Stimulated activated CD4-positive, alpha-beta T cell treated with anti-CD3 and anti-CD28 coated beads, Interleukin-1b, Interleukin-23, amount 100 ng/mL, for 48 hours (primary cell): ENCODE measurements at places on chromosomes 13 and 19.

DNA sequence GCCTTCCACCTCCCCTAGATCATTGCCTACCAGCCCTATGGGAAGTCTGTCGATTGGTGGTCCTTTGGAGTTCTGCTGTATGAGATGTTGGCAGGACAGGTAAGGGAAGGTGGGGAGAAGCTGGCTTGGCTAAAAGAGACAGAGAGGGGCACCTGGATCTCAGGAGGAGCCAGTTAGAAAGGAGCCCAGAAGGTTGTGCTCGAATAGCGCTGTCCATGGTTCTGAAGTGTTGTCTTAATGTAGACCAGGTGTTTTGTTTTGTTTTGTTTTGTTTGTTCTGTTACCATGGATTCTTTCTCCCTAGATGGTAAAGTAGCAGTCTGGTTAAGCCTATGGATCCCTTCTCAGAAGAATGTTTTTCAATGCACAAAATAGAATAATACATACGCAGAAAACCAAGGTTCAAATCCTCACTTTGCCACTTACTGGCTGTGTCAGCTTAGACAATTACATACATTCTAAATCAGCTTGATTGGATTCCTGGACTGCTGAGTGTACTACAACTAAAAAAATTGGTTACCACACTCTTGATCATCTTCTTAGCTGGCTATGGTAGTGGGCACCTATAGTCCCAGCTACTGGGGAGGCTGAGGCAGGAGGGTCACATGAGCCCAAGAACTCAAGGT is 5.9 kb upstream of the CACNG7 start:
- no peak for DNase-seq

- no peak for DNase-seq
These were observed 90.9 kb downstream of the GJA3 start for GRCh38 chr13:20069956-20070355.

GRCh38 chr13:41306271-41307145 is 4.6 kb upstream of the NAA16 start:
- no peak for DNase-seq

DNA sequence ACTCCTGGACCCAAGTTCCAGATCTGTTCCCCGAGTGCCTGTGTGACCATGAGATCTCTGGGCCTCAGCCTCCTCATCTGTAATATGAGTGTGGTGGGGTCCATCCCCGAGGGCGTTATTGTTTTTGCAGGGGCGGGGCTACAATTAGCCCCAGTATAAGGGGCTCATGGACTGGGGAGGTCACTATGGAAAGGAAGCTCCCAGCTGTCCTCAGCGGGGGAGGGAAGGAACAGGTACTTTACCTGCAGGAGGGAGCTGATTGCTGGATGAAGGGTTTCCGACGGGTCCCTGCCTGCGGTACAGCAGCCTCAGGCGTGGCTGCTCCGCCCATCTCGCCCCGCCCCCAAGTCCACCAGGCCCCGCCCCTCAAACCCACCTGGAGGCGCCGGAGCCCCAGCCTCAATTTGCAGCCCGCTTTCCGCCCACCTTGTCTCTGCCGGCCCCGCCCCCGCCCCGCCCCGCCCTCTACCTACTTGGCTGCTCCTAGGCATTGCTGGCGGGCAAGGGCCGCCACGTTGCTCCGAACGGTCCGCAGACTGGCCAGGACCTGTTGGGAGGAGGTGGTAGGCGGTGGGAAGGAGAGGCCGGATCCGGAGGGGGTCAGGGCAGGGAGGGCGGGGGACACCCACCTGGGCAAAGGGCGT is 5.5 kb downstream of the PDE4C start:
- DNase-seq: no peak

- no peak for DNase-seq
These were observed 435.3 kb upstream of the HTR2A start for GRCh38 chr13:47332149-47332548.

GRCh38 chr13:39370554-39370953 is 232.4 kb downstream of the LHFPL6 start:
- DNase-seq: no peak

DNA sequence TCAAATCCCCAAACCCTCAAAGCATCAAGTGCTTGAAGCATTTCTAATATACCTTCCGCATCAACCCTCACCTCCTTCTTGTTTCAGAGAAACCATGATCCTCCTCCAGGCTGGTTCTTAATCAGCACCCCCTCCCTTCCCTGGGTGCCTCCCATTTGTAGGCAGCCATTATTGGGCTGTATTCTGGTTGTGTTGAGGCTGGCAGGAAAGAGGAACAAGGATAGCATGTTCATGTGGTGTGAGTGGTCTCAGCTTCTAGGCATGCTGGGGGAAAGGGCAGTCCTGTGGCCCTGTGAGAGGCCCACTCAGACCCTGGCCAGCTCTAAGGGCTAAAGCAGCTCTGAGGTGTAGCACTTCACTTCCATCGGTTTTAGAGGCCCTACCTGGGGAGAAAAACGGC is 18.9 kb upstream of the TRIM13 start:
- DNase-seq: no peak
